ENCODE measurements at places on chromosomes 12 and 14.

- no peak for DNase-seq
These were observed 18.0 kb upstream of the ATF7 start for GRCh38 chr12:53644133-53644532.

GRCh38 chr12:29611906-29612305 lies 114.4 kb upstream of the OVCH1 start:
- no peak for DNase-seq

DNA sequence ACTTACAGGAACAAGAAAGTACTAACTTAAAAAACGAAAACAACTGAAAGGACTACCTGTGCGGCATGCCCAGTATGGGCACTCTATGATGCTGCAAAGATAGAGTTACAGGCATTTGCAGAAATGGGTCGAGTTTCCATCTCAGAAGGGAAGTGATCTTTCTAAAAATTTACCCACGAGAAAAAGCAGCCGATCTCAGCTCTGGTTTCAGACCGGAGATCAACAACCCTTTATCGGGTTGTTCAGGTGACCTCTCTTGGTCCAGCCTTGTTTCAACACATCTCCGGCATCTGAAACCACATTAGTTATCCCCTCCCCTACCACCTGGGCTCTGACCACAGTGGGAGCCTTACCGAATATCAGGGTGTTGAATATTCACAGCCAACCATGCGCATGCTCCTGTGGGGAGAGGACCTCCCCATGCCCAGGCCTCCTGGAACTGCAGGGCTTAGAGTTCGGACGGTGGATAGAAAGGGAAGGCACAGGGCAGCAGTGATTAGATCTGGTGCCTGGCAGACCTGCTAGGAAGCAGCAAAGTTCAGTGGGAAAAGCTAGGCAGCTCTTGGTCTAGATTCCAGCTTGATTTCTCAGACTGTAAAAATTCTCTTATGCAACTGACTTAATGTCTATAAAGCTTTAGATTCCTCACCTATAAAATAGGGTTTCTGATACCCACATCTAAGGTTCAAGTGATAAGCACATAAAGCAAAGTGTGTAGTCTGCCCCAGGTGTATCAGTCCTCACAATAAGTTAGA lies 906.0 kb downstream of the VRK1 start:
- DNase-seq = no peak

DNA sequence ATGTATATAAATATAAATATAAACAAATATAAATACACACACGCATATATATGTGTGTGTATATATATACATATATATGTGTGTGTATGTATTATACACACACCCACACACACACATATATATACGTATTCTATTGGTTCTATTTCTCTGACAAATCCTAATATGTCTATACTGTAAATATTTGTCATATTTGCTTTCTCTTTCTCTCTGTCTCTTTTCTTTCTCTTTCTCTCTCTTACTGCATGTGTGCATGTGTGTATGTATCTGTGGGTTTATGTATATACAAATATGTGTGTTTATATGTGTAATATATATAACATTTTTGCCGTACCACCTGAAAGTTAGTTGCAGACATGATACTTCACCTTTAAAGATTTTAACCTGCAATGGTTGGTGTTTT lies 174.2 kb upstream of the PLEKHG7 start:
- DNase-seq = no peak

DNA sequence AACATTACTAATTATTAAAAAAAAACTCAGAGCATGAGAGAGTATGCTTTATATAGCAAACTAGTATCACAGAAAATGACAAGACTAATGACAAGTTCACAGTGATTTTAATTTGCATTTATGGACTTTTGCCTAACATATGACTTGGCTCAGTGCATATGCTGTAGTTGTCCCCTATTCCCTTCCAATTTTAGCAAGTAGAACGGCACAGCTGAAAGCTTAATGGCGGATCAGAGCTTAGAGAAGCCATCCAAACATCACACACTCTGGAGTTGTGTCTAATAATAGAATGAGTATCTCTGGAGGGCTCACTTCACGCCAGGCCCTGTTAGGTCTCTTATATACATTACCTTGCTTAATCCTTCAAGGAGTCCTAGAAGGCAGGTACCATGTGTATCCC lies 13.3 kb downstream of the CNIH1 start:
- no peak for DNase-seq

DNA sequence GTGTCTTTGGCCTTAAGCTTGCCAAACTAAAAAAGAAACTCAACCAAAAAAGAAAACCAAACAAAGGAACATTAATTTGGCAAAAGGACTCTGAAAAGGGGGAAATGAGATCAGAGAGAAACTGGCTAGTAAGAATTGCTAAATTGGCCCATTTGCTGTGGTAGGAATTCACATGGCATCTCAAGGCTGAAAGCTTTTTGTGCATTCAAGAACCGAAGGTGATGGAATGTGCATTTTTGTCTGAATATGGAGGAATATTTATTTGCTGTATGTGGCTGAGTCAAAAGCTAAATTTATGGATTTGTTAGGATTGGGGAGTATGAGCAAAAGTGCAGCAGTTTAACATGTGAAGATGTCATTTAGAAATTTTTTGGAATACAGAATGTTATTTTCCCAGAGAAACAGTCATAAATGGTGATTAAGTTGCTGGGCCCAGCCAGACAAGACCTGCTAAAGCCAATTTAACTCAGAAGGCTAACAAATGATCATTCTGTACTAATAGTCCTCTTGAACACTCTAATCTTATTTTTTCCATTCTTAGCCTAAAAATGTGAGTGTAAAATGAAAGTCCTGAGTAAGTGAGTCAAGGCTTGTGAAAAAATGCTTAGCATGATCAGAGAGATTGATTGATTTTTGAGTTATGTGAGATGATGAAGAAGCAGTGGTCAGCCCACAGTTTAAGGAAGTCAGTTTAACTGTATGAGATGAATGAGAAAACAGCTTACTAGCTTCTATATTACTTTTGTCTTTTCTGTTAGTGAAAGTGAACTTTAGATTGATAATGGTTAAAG lies 94.1 kb downstream of the ANO6 start:
- DNase-seq = no peak

DNA sequence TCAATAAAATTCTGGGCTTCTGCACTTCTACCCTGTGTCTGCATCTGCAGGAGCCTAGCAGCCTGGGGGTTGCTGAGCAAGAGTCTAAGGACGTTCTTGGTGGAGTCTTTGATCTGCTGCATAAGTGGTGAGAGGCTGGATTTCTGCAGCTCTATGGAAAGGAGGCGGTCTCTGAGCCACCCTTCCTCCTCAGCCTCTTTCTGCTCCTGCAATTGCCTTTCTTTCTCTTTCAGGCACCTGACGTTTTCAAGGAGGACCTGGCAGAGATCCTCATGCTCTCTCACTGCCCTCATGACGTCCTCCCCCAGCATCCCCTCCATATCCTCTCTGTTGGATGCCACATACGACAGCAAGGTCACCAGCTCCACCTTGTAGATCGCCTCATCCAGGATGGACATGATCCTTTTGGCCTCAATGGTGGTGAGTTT lies 13.6 kb upstream of the TPCN1 start:
- DNase-seq = no peak

- no peak for DNase-seq
These were observed 168.0 kb downstream of the EGLN3 start for GRCh38 chr14:33782923-33783322.

- no peak for DNase-seq
These were observed 39.8 kb downstream of the ACTN1 start for GRCh38 chr14:68939181-68939892.

- no peak for DNase-seq
These were observed 12.7 kb downstream of the TMED8 start for GRCh38 chr14:77364146-77364545.

GRCh38 chr14:63269561-63270225 lies 49.0 kb downstream of the GPHB5 start:
- DNase-seq = no peak

GRCh38 chr12:26138860-26139259 lies 14.0 kb upstream of the BHLHE41 start:
- no peak for DNase-seq

DNA sequence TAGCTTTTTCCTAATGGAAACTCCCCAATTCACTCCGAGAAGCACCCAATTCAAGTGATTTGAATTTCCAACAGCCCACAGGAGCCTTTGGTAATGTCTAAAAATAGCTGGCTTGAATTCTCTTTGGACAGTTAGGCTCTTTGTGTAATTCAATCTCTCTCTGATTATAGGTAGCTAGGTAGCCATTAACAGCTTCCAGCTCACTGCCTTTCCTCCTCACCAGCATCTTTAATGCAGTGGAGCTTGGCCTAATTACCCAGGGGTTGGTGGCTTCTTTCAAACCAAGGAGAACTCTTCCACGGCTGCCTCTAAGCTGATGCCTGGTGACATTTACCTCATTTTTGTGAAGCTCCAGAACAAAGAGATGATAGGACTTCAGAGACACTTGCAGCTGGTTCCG lies 86.4 kb downstream of the WSCD2 start:
- DNase-seq = no peak

- DNase-seq = no peak
These were observed 17.8 kb downstream of the SRRM4 start for GRCh38 chr12:118999107-118999506.

GRCh38 chr12:12924169-12924568 lies 27.8 kb downstream of the GPRC5D start:
- no peak for DNase-seq

DNA sequence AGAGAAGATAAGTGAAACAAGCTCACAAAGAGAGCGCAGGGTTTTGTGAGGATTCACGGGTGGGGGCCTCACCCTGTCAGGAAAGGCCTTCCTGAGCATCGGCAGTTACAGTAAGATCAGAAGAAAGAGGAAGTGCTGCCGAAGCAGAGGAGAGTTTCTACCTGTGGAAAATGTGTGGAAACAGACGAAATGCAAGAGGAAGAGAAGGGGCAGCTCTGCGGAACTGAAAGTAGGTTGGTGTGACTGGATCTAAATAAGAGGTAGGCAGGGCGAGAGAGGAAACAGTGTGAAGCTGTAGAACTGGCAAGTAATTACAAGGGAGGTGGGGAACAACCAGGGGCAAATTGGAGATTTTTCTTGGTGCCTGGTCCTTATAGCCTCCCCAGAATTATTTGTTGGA lies 2.6 kb downstream of the GPR68 start:
- no peak for DNase-seq

DNA sequence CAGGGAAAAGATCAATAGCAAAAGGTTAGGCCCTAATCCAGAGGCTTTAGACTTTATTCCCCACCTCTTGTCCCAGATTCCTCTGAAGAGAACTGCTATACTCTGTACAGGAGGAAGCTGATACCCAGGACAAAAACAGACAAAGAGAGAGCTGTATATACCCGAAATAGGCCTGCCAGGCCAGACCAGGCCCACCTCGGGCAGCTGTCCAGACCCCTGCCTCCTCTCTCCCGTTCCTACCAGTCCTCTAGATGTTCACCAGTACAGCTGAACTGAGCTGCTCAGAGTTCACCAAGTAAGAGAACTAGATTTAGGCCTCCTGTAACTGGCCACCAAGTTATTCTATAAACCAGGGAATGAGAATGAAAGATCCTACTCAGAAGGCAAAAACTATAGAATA lies 4.7 kb downstream of the CHD4 start:
- no peak for DNase-seq

- DNase-seq = no peak
These were observed 18.8 kb downstream of the CLMN start for GRCh38 chr14:95300697-95301526.

DNA sequence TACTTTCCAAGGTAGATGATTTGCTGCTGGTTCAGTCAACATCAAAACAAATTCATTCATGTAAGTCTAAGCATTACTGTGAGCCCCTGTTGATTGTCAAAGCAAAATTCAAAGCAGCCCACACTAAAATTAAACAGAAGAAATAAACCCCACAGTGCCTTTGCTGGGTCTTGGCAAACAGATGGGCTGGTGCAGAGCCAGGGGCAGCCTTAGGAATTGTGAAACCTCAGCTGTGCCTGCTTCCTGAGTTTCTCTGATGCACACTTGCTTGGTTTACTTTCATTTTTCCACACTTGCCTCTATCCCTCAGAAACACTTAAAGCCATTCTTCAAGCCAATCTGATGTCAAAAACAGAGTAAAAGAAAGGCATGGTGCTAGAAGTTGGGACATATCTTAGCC lies 6.6 kb upstream of the PLEKHG7 start:
- no peak for DNase-seq

GRCh38 chr14:97428808-97429440 lies 631.7 kb downstream of the VRK1 start:
- no peak for DNase-seq

GRCh38 chr14:103434868-103435442 lies 49.7 kb downstream of the MARK3 start:
- no peak for DNase-seq

GRCh38 chr12:8018666-8019581 lies 13.6 kb upstream of the FOXJ2 start:
- no peak for DNase-seq

GRCh38 chr12:79001404-79001803 lies 136.8 kb downstream of the SYT1 start:
- DNase-seq = no peak

DNA sequence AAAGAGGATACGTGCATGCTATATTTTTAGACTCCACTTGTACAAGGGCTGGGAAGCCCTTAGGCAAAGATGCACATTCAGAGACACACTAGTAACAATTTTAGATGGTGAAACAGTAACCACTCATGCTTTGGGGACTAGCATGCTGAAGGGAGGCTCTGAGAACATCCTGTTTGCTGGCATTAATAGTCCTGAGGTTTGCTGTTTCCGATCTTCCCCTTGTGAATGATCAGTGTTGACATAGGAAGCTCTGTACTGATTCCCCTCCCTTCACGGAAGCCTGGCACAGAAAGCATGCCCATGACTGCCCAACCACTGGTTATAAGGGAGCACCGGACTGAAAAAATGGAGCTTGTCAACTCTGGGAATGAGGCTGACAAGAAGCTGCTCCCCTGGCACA lies 164.6 kb downstream of the GCH1 start:
- DNase-seq = no peak

DNA sequence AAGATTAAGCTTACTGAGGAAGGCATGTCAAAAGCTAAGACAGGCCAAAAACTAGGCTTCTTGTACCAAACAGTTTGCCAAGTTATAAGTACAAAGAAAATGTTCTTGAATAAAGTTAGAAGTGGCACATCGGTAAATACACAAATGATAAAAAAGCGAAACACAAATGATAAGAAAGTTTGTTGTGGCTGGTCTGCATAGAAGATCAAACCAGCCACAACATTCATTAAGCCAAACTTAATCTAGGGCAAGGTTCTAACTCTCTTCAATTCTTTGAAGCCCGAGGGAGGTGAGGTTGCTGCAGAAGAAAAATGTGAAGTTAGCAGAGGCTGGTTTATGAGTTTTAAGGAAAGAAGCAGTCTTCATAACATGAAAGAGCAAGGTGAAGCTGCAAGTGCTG lies 1119.6 kb upstream of the FLRT2 start:
- no peak for DNase-seq

GRCh38 chr12:3751151-3752095 lies 1.5 kb downstream of the CRACR2A start:
- DNase-seq = no peak

DNA sequence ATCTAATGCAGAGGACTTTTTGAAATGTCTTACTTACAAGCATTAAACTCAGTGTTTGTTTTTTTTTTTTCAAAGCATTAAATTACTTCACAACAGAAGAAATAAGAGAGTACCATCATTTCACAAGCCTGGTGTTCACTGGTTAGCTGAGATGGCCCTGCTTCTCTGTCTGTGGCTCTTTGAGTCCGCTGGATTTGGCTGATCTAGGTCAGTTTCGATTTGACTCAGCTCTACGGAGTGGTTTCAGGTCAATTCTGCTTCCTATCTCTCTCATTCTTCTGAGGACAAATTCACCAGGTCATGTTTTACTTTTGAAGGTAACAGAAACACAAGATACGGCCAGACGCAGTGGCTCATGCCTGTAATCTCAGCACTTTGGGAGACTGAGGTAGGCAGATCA lies 1066.1 kb downstream of the FLRT2 start:
- no peak for DNase-seq

GRCh38 chr14:90398315-90398839 lies 1.5 kb downstream of the CALM1 start:
- peak; percentile 33 for DNase-seq

GRCh38 chr14:65915125-65915524 lies 502.6 kb downstream of the FUT8 start:
- no peak for DNase-seq
